Activated naive CD8-positive, alpha-beta T cell treated with anti-CD3 and anti-CD28 coated beads, Interleukin-2, amount 10 ng/mL, durations not matched to agents 7 days and 5 days (primary cell): ENCODE measurements at places on chromosomes 12 and 14. TPM values are rescaled to one million over a fixed set of nuclear protein-coding genes. Genes with fewer than 3 reads are reported as not detected.

NRXN3 gene
- not detected for total RNA-seq

FAIM2 gene
- total RNA-seq: not detected

DNA sequence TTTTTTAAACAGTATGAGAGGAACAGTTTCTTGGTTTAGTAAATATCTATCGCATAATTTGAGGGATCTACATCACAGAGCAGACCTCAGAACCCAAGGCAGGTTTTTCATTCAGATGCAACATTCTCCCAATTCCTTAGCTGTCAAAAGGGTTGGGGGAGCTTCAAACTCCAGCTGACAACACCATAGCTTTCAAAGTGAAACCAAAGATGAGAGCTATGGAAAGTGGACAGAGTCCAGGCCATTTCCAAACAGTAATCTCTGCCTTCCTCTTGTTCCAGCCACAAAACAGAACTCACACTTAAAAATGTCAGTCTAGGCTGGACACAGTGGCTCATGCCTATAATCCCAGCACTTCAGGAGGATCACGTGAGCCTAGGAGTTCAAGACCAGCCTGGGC lies 87.8 kb downstream of the SPRING1 start:
- DNase-seq: no peak

GRCh38 chr12:82880442-82880901 lies 193.8 kb downstream of the TMTC2 start:
- DNase-seq: no peak

DNA sequence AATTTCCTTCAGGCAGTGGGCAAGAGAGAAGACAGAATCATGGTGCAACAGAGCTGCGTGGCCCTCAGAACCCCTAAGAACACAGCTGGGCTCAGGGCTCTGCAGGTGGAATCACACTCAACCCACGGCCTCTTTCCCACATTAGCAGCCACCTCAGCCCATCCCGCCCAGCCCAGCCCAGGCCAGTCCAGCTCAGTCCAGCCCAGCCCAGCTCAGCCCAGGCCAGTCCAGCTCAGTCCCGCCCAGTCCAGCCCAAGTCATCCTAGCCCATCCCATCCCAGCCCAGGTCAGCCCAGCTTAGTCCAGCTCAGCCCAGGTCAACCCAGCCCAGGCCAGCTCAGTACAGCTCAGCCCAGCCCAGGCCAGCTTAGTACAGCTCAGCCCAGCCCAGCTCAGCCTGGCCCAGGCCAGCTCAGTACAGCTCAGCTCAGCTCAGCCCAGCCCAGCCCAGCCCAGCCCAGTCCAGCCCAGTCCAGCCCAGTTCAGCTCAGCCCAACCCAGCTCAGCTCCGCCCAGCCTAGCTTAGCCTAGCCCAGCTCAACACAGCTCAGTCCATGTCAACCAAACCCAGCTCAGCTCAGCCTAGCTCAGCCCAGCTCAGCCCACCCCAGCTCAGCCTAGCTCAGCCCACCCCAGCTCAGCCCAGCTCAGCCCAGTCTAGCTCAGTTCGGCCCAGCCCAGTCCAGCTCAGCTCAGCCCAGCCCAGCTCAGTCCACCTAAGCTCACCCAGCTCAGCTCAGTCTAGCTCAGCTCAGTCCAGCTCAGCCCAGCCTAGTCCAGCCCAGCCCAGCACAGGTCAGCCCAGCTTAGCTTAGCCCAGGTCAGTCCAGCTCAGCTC lies 183.1 kb downstream of the TMEM121 start:
- no peak for DNase-seq

- DNase-seq: no peak
Measured at GRCh38 chr12:7146228-7146627, 16.1 kb downstream of the CLSTN3 start.

GRCh38 chr14:82029038-82029437 lies 495.4 kb upstream of the SEL1L start:
- DNase-seq: no peak

DNA sequence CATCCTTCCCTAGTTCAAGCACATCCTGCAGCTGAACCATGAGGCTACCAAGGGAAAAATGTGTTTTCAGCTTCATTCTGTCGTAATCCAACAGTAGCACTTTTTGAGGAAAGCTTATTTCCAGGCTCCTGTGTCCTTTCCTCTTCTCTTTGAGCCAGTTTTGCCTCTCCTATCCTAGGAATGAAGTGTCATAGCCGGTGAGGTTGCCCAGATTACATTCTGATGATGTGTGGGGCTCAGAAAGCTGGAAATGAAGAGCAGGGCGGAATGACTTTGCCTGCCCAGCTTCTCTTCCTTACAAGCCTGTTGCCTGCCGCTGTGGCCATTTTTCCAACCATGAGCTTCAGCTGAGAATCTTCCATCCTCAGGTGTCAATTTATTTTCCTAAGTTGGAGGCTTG lies 381.8 kb downstream of the NUAK1 start:
- DNase-seq: no peak

DNA sequence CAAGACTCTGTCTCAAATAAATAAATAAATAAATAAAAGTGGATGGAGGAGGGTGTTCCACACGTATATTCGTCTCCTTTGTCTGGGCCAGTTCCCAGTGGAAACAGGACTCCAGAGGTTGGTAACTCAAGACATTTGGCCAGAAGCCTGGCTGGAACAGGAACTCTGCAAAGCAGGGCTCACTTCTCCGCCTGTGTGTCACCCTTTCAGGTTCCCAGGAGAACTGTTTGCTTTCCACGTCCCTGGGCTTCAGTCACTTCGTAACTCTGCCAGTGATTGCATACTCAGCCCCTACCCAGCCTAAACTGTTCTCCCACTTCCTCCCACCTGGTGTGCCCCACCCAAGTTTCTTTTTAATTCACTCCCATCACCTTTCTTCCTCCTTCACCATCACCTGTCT lies 7.0 kb upstream of the UBE2N start:
- no peak for DNase-seq
